8988T (cell line): ENCODE measurements at places on chromosomes 6 and 20.
A peak's percentile ranks its signal among the peaks of the same experiment; 100 is the strongest.

- no peak for DNase-seq
These were observed 453.4 kb upstream of the AGPAT4 start for GRCh38 chr6:161727083-161727833.

- DNase-seq: no peak
These were observed 575 bp upstream of the CNR1 start for GRCh38 chr6:88166493-88167351.

DNA sequence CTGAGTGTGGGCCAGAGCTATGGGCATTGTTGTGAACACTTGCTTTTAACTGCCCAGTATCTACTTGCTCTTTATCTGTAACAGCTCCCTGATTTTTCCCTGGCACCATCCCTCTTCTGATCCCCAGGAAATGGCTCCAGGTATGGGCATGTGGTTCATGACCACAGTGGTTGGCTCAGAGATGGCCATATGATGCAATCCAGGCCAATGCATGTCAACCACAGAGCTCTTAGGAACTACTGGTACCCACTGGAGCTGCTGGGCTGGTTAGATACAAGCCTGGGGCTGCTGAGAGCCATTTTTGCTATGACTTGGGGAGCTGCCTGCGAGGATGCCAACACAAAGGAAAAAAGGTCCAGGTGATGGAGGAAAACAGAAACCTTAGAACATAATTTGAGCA, 55.6 kb downstream of the KCNB1 start:
- DNase-seq: no peak

DNA sequence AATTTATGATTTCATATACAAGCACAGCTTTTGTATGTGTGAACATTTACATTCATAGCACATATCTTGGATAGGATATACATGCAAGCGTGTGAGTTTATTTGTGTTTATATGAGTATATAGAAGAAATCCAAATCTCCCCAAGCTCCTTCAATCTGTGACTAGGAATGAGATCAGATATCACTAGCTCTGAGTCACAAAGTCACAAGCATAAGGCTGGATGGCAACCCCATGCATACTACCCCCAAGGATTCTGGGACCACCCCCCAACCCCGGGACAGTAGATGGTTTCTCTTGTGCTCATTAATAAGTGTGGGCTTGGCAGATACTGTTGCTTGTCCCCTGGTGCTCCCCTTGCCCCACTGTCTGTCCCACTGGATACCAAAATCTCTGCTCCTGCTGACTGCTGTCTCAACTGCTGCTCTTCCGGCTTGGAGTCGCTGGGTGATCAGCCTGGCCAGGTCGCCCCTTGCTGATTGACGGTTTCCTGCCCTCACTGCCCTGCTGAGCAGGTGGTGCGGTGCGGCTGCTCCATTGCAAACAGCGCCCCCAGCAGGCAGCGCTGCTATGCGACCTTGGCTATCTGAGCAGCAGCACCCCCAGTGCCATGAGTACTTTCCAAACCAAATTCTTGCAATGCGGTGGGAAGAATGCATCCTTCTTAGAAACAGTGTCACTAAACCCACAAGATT, 279.4 kb downstream of the CD83 start:
- DNase-seq: peak; percentile 25

DNA sequence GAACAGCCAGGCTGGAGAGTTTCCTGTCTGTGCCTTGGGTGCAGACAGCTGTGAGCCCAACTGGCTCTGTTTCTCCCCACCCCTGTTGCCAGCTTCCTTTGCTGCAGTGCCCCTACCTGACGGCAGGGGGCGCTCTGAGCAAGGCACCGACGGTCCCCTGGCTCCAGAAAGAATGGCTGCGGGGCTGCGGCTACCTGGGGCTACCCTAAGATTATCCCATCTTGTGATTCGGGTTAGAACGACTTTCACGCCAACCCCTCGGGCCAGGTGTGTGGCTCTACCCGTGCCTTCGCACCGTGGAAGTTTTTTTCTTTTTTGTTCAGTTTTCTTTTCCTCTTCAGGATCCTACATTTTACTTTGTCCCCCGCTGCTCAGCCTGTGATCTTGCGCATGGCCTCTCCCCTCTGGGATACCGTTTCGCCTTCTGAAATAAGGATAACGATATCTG, 33.4 kb upstream of the AAR2 start:
- DNase-seq: peak; percentile 96

- DNase-seq: no peak
These were observed 242.6 kb upstream of the CDYL start for GRCh38 chr6:4533576-4533975.

- no peak for DNase-seq
These were observed 151.4 kb upstream of the PRDM1 start for GRCh38 chr6:105934708-105935107.

- no peak for DNase-seq
These were observed 1.6 kb upstream of the THBD start for GRCh38 chr20:23050847-23051627.

- DNase-seq: no peak
These were observed 91.0 kb downstream of the ANKEF1 start for GRCh38 chr20:10125757-10126156.

DNA sequence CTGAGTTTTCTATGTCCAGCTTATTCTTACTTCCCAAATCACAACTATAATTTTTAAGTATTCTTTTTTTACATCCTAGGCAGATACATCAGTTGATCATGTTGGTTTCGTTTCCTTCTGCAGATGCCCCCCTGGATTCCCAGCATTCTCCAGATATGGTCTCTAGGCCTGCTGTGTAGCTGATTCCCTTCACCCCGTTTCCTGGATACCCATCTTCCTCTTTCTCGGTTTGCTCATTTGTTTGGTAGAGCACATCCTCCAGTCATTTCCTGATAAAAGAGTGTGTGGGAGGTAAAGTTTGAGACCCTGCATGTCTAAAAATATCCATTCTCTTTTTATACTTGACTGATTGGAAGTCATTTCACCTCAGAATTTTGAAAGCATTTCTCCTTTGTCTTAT, 66.4 kb downstream of the ANKS1A start:
- DNase-seq: no peak

DNA sequence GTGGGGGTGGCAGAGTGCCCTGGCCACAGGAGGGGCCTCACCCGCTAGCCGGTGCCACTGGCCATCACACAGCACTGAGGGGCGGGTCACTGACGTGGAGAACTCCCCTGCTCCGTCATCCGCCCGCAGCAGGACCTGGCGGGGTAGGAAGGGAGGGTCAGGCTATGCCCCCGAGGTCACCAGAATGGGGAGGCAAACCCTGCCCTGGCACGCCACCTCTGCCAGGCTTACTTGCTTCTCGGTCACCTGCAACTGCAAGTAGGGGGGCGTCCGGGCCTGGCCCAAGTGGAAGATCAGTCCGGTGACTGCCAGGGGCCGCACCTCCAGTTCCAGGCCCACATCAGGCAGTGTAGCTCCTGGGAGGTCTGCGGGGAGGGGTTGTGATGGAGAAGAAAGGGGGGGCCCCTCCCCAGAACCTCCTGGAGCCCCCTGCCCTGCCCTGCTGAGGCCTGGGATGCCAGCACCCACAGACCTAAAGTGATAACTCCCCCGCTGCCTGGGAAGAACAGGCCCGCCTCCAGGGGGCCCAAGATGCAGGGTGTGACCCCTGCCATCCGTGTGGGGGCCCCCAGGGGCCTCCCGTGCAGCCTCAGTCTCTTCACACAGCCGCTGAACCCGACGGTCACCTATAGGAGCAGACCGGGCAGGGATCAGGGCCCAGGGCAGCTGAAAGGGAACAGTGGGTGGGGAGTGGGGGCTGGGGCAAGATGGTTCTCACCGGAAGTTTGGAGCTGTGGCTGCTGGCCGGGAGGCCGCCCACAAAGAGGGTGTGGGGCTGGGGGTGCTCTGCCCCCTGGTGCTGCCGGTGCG, 7.4 kb downstream of the ADRM1 start:
- peak; percentile 48 for DNase-seq

DNA sequence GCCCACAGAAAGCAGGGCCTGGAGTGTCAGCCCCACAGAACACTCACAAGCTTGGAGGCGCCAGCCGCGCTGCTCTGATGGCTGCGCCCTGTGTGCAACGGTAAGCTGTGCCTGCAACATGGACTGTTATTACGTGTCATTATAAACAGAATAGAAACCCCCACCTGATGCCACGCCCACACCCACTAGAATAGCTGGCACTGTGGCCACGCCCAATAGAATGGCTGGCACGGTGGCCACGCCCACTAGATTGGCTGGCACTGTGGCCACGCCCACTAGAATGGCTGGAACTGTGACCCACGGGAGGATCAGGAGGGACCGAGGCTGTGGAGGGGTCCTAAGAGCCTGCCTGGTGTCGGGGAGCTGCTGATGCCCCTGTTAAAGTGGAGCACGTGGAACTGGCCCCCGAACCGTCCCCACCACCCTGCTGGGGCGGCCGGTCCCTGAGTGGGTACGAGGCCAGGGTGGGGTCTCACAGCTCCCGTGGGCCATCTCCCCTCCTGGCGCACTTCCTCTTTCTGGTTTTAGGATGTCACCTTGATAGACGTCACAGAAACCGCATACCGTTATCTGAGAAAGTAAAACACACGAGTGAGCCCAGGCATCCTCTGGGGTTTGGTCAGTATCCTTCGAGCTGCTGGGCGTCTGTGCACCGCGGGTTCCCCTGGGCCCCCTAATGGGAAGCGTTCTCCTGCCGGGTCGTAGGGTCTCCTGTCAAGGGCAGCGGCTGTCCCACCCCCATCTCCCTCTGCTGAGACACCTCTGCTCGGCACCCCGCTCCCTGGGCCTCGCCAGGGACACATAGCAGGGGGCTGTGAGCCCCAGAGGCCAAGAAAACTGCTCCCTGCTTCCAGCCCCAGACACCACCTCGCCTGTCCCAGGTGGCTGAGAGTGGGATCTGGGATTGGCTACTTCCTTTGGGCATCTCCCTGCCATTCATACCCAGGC, 25.4 kb downstream of the SLC17A9 start:
- peak; percentile 78 for DNase-seq

DNA sequence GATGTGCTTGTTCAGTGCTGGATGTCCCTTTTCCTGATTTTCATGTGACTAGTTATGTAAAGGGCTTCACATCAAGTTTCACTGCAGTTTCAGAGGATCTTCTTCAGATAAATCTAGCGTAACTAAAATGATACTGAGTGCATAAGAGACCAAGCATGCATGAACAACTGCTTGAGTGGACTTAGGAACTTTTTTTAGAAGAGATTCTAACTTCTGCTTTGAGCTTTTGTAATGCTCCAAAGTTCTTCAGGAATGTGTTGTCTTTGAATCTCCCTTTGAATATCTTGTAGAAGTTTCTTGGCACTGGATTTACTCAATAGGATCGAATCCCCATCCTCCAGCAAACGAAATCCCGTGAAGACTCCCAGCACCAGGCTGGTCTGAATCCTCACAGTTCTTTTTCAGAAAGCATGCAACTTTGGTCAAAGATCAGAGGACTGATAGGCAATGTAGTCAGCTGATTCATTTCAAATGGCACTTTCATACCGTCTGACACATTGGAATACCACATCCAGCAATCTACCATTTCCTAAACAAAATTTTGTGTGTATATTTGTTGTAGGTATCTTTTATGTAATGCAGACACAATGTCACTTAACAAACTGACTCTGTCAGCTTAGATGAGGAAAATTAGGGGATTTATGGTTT, 33.2 kb downstream of the ENPP1 start:
- no peak for DNase-seq

DNA sequence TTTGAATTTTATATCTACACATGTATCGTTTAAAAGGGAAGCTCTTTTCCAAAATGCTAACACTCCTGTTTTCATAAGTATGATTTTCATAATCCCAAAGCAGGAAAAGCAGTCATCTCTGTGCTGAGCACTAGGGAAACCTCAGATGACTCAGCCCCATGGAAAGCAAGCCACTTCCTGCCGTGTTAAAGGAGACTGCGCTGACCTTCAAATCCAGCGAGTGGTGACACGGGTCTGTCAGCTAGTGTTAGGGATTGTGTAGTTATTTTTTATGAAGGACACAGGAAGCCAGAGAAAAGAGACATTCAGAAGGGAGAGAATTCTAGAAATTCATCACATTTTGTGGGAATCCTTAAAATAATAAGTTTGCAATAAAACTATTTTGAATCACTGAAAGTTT, 57.0 kb upstream of the CD93 start:
- DNase-seq: peak; percentile 68

GRCh38 chr20:45792317-45793118, 764 bp downstream of the DNTTIP1 start:
- no peak for DNase-seq

DNA sequence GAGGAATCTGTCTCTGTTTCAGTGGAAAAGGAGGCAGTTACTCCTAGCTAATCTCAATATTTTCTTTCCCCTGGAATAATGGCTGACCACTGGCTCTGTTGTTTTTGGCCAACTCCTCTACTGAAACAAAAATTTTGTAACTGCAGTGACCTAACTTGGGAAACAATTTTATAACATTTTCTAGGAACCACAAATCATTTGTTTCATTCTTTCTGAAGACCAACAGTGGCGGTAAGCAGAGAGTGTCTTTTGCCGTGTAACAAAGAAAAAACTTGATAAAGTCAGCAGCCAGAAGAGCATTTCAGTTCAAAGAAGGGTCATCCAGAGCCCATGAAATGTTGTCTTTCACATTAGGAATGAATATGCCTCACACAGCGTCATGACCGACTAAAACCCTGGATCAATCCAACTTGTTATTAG, 11.8 kb upstream of the BFSP1 start:
- no peak for DNase-seq

- DNase-seq: no peak
These were observed 8.4 kb upstream of the ACSS1 start for GRCh38 chr20:25066386-25066785.

GRCh38 chr20:54212226-54212625, 4.3 kb downstream of the PFDN4 start:
- DNase-seq: no peak

- DNase-seq: no peak
These were observed 44.5 kb upstream of the PHACTR3 start for GRCh38 chr20:59559863-59560262.

GRCh38 chr6:114312931-114313330, 29.9 kb downstream of the HS3ST5 start:
- no peak for DNase-seq

DNA sequence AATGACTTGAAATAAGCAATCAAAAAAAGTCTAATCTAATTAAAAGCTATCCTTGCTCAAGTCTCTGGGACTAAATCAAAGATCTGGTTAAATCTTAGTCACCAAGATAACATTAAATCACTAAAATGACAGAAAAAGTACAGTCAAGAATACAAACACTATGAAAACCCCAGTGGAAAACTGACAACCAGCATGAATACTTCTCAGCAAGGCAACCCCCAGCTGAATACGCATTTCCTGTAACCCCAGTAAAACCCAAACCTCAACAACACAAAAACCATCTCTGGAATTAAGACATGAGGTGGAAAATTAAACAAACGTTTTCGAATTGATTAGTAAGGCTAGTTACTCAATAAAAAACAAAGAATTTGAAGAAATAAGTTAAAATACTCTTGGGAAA, 23.7 kb upstream of the ZC3H12D start:
- no peak for DNase-seq
